Lower lobe of right lung (tissue), 2 donors: ENCODE measurements at places on chromosomes 1 and 21. TPM values are rescaled to one million over a fixed set of nuclear protein-coding genes. Genes with fewer than 3 reads are reported as not detected.

GRCh38 chr1:96130432-96130831 lies 591.2 kb upstream of the PTBP2 start:
- H3K4me3 ChIP-seq, result no peak overlapping the region
- no peaks in the 10 kb centered on the region for H3K4me1 ChIP-seq
- H3K36me3 ChIP-seq, result no peaks in the 10 kb centered on the region
- no peak for DNase-seq

GRCh38 chr1:157369808-157370521 lies 182.3 kb downstream of the FCRL5 start:
- no peak overlapping the region for H3K4me3 ChIP-seq
- H3K36me3 ChIP-seq, result no peaks in the 10 kb centered on the region
- no peak overlapping the region for H3K27ac ChIP-seq

TSPEAR gene
- 0.27 TPM for total RNA-seq

- H3K27ac ChIP-seq, result no peak overlapping the region
- H3K4me1 ChIP-seq, result no peaks in the 10 kb centered on the region
- no peak for DNase-seq
- H3K4me3 ChIP-seq, result no peak overlapping the region
- no peaks in the 10 kb centered on the region for H3K36me3 ChIP-seq
Observed at GRCh38 chr1:218886101-218886871, 287.4 kb upstream of the LYPLAL1 start.

GRCh38 chr21:44059710-44060109 lies 47.5 kb upstream of the PWP2 start:
- peaks cover 81% of the 10 kb centered on the region for H3K36me3 ChIP-seq
- H3K4me3 ChIP-seq, result no peak overlapping the region
- no peak for DNase-seq
- no peaks in the 10 kb centered on the region for H3K27me3 ChIP-seq
- H3K4me1 ChIP-seq, result no peaks in the 10 kb centered on the region

EXO1 gene
- total RNA-seq, result 1.4 TPM

MAP3K21 gene
- total RNA-seq, result 9.2 TPM

DNA sequence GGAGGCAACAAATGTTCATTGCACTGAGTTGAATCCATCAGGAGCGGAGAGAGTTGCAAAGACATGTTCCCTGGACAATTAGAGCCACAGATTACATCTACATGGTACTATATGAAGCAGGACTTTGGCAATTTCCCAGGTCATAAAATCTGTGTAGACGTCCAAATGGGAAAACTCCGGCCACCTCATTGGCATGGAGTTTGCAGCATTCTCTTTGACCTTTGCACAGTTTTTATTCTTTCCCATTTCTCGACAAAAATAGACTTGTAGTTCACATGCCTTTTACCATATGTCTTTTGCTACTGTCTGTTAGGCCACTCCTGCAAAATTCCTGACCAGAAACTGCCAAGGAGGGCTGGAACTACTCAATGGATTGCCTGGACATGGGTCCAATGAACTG lies 48.2 kb downstream of the UBE2T start:
- H3K36me3 ChIP-seq, result no peaks in the 10 kb centered on the region
- no peaks in the 10 kb centered on the region for H3K4me1 ChIP-seq
- H3K27ac ChIP-seq, result no peak overlapping the region
- H3K27me3 ChIP-seq, result no peaks in the 10 kb centered on the region
- H3K4me3 ChIP-seq, result no peak overlapping the region

GPA33 gene
- 3.6 TPM for total RNA-seq

DNA sequence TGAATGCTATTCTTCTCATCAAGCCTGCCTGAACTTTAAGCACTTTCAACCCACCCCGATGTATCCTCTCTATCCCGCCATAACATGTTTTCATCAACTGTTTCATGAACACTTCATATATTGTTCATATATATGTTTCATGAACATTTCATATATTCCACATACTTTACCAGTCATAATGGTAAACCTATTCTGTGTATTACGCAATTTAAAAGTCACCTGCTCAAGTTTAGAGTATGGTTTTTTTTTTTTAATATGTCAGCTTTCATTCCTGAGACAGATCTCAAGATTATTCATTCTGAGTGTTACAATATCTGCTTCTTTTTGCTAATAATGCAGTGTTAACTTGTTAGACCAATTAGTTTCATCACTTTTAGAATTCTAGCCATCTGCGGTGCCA lies 140.7 kb downstream of the SIPA1L2 start:
- peaks cover 45% of the 10 kb centered on the region for H3K36me3 ChIP-seq
- no peaks in the 10 kb centered on the region for H3K4me1 ChIP-seq
- no peak for DNase-seq
- H3K4me3 ChIP-seq, result no peak overlapping the region

GRCh38 chr1:25743164-25744139 lies 56.5 kb upstream of the SELENON start:
- peak; percentile 76 for DNase-seq
- no peaks in the 10 kb centered on the region for H3K27me3 ChIP-seq
- no peak overlapping the region for H3K4me3 ChIP-seq
- no peaks in the 10 kb centered on the region for H3K36me3 ChIP-seq

SPATA46 gene
- not detected for total RNA-seq
